ENCODE measurements at places on chromosomes 4 and X. TPM values are rescaled to one million over a fixed set of nuclear protein-coding genes. Genes with fewer than 3 reads are reported as not detected.

Gene CXCL10
- total RNA-seq = not detected

Gene TASL
- not detected for total RNA-seq

Gene ARHGAP4
- total RNA-seq = 0.27 TPM

Gene XKRX
- total RNA-seq = 0.36 TPM

Gene MAGEB1
- not detected for total RNA-seq

Gene ANKRD37
- total RNA-seq = 3.9 TPM

Gene GSX2
- not detected for total RNA-seq

Gene DCX
- total RNA-seq = not detected
